ENCODE measurements at places on chromosomes 4 and X.
A peak's percentile ranks its signal among the peaks of the same experiment; 100 is the strongest.

DNA sequence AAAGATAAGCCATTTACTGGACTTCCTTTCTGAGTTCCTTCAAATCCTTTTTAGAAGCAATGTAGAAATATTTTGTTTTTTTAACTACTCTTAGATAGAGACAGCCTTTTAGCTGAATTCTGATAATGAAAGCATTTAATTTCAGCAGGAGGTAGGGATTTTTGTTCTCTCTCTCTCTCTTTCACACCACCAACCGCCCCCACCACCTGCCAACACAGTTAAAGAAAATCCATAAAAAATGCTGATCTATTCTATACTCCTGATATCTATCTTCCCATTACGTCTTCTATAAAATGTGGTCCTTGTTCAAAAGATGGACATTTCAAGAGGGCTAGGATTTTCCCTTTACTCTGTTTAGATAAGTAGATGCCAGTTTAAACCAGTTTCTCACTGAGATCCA, 104.5 kb downstream of the DCLK2 start:
- no peak for DNase-seq

- peak; percentile 91 for DNase-seq
These were observed 174.2 kb upstream of the JADE1 start for GRCh38 chr4:128635141-128635954.

GRCh38 chrX:34918856-34919255, 23.7 kb upstream of the FAM47B start:
- peak; percentile 81 for DNase-seq

DNA sequence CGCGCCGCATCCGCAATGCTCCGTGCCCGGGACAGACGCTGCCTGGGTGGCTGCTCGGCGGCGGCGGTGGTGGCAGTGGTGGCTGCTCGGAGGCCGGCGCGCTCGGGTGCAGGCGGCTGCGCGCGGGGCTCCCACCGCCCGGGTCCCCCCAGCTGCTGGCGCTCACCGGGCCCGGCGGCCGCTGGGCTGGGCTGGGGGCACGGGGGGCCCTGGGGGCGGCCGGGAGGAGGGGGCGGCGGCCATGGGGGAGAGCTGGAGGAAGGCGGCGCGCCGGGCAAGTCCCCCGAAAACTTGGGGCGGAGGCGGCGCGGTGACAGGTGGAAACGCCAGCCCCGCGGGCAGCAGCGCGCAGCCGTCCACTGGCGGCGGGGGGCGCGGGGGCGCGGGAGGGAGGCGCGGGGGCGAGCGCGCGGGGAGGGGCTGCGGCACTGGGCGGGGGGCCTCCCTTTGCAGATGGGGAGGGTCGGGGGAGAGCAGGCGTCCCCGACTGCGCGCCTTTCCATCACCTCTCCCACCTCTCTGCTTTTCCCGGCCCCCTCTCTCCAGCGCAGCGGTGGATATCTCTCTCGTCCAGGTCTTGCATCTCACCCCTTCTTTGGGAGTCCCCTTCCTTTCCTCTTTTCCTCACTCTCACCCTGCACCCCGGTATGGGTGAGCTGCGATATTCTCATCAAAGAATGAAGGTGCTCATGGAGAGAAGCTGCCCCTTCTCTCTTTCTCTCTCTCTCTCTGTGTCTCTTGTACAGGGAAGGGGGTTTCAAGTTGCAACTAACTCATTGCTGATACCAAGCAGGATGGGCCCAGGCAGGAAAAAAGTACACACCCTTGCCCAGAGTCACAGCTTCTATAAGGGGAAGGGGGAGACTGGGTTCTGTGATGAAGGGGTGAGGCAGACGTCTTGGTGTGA, 83.7 kb upstream of the DHRSX start:
- DNase-seq, result no peak

DNA sequence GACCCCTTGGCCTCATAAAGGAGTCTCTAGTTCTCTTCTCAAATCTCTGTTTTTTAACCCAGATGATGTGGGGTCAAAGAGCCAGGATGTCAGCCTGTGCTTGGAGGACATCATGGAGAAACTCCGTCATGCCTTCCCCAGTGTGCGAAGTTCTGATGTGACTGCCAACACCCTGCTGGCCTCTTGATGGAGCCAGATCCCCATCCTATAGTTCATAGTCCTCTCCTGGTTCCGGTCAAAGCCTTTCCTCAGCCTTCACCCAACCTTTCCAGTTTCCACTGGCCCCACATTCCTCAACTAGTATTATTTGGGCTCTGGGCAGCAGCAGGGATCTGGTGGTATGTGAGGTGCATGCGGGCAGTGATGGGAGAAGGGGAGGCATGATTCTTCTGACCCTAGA, 30.7 kb downstream of the TAF7L start:
- DNase-seq, result peak; percentile 9

DNA sequence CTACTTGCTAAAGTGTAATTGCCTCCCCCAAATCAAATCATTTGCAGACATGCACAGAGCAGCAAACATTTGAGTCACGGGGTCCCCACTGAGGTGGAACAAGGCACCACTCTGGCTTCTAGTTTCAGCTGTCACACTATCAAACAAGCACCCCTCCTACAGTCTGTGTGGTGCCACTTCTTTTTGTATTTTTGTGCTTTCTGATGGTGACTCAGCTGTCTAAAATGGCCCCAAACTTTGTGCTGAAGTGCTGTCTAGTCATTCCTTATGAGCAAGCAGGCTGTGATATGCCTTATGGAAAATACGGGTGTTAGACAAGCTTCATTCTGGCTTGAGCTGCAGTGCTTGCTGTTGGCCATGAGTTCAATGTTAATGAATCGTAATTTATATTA, 15.4 kb downstream of the IGFBP7 start:
- peak; percentile 73 for DNase-seq

- DNase-seq, result no peak
These were observed 250.9 kb downstream of the TENM3 start for GRCh38 chr4:182494103-182494502.

DNA sequence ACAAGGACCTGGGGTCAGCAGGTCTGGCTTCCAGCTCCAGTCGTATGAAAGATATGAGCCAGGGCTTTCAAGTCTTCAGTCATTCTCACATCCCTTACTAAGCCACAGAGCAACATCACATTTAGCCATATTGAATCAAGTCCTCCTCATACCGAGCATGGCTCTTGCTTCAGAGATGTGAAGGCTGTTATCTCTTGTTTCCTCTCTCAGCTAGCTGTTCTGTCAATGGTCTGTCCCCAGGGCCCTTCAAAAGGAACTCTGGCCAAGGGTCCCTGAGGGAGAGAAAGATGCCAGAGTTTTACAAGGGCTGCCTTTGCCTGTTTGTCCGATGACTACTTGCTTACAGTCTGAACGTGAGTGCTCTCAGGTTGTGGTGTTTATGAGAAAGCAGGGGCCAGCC, 30.5 kb downstream of the DOCK11 start:
- DNase-seq, result peak; percentile 27

GRCh38 chrX:47214435-47215077, 3.9 kb upstream of the CDK16 start:
- DNase-seq, result no peak

- no peak for DNase-seq
These were observed 45.8 kb downstream of the DCLK2 start for GRCh38 chr4:150123796-150124677.

- no peak for DNase-seq
These were observed 42.1 kb upstream of the ANKRD50 start for GRCh38 chr4:124754681-124755080.

DNA sequence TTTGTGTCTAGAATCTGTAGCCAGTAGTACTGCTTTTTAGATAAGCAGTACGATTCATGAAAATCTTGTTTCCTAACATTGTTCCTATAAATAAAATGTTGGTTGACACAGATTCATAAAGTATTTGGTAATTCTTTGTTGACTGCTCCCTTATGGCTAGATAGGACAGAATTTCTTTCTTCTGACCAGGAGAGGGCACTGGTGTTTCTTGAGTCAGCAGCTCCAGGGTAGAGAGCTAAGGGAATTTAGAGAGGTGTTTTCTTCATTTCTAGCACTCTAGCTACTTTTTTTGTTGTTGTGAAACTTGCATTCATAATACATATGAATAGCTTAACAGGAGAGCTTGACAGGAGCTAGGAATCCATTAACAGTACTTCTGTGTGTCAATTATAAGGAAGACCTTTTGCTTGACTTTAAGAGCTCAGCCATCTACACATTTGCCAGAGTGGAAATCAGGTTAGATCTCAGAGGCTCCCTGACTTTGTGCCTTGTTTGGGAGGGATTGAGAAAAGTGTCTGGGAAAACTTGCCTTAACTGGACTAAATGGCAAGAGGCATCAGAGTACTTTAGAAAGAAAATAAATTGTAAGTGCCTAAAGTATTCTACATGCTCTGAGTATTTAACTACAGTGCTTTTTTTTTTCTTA, 756.1 kb downstream of the SH3BGRL start:
- DNase-seq, result no peak

DNA sequence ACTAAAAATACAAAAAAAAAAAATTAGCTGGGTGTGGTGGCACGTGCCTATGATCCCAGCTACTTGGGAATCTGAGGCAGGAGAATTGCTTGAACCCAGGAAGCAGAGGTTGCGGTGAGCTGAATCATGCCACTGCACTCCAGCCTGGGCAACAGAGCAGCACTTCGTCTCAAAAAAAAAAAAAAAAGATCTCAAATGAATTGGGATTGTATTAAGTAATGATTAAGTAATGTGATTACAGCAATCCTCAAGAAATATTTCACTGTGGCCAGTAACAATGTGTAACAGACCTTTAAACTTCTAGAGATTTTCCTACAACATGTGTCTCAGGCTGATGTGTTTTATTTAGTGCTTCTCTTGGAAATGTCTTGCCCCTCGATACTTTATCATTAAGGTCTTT, 46.8 kb downstream of the PKD2 start:
- peak; percentile 41 for DNase-seq

DNA sequence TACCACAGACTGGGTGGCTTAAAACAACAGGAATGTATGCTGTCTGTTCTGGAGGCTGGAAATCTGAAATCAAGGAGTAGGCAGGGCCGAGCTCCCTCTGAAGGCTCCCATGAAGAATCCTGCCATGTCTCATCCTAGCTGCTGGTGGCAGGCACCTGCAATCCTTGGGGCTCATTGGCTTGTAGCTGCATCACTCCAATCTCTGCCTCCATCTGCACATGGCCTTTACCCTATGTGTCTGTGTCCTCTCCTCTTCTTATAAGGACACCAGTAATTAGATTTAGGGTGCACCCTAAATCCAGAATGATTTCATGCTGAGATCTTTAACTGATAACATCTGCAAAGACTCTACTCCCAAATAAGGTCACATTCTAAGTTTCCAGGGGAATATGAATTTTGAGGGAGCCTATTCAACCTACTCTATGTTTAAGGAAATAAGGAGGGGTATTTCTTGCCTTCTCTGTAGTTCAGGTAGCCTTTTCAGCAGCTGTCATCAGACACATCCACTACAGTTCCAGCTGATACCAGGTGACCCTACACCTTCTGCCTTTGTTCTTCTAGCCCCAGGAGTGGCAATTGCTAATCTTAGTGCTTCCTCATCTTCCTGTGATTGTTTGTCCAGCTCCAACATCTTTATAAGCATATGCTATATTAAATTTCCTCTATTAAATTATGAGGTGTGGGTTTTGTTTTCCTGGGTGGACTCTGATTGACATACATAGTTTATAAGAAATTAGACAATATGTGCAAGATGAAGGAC, 295.1 kb upstream of the TAPT1 start:
- no peak for DNase-seq

- DNase-seq, result peak; percentile 9
These were observed 26.9 kb downstream of the C4orf46 start for GRCh38 chr4:158644760-158645159.

GRCh38 chr4:126595643-126596042, 1037.1 kb upstream of the INTU start:
- peak; percentile 55 for DNase-seq

DNA sequence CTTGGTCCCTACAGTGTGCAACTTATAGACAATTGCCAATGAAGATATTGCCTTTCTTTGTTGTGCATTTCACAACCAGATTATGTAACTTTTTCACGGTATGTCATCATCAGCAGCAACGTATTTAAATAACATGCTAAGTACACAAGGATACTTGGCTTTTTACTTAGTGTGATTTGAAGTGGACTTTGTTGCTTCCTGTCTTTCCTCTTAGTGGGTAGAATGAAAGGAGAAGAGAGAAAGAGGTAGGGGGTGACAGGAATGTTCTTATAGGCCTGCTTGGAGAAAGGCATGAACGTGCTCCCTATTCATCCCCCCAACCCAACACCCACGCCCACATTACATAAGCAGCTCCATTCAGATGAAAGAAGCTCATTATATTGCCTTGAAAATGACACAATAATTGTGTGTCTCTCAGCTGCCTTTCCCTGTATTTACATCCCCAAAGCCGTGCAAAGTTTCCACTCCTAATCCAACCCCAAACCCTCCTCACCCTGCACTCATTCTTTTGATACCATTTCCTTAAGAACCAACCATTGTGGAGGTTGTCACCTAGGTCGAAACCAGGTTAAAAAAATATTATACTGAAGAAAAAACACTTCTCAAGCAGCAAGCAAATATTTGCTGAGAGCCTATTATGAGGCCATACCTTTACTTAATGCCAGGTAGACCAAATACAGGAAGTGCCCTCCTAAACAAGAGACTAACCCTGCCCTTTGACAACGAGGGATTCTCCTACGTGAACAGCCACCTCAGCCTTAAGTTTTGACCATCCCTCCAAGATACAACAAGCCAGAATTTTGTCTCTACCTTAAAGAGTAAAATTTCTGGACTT, 25.2 kb upstream of the GK start:
- no peak for DNase-seq

GRCh38 chrX:66625525-66625924, 13.4 kb downstream of the EDA2R start:
- no peak for DNase-seq

DNA sequence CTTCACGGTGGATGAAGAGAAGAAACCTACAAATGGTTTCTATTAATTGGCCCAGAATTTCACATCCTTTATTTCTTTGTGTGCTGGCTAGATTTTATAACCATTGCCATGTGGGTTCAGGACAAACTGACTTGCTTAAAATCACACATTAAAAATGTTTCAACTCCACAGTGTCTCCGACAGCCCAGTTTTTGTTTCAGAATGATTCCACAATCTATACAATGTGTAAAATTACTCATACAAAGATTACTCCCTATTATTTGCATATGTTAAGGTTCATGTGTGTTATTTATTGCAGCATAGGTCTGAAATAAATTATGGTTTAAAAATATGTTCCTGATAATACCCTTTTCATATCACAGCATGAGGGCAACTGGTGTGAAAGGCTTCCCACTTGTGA, 20.6 kb downstream of the DCHS2 start:
- DNase-seq, result no peak

DNA sequence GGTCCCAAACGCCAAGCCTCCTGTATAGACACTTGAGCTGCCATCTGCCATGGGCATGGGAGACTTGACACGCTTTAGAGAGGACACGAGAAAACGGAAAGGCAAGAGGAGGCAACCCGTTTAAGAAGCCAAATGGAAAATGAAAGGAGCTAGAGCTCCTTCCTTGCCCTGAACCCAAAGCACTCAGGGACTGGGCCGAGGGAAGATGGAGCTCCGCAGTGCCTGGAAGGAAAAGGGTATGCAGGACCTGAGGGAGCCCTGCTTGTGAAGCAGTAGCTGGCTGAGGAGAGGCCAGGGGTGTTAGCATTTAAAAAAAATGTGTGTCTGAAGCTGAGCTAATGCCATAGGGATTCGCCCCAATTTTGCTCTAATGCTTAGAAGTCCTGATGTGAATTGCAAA, 15.1 kb downstream of the MCF2 start:
- peak; percentile 2 for DNase-seq
